ENCODE measurements at places on chromosomes 1 and 21. TPM values are rescaled to one million over a fixed set of nuclear protein-coding genes. Genes with fewer than 3 reads are reported as not detected.

Gene RXRG
- total RNA-seq = not detected

Gene CHRM3
- 0.58 TPM for total RNA-seq

Gene ZSWIM5
- 1.7 TPM for total RNA-seq

Gene PIGK
- 18.5 TPM for total RNA-seq

Gene NEGR1
- not detected for total RNA-seq

Gene HCN3
- total RNA-seq = 6.7 TPM

Gene IVL
- total RNA-seq = not detected

Gene SIPA1L2
- total RNA-seq = 1.1 TPM

Gene DNAJC28
- 1.5 TPM for total RNA-seq

Gene SMCP
- total RNA-seq = not detected

Gene CFAP74
- not detected for total RNA-seq

Gene IL10
- total RNA-seq = not detected

Gene CROCC
- 69.8 TPM for total RNA-seq

Gene LYPD8
- total RNA-seq = not detected

Gene CFAP45
- total RNA-seq = 1.3 TPM

Gene KRTAP11-1
- total RNA-seq = not detected

Gene SELENOF
- 138 TPM for total RNA-seq

Gene VTCN1
- not detected for total RNA-seq

Gene DMRTA2
- total RNA-seq = not detected

Gene TDRD5
- total RNA-seq = not detected

Gene HSD3B1
- not detected for total RNA-seq

Gene MSH4
- total RNA-seq = 0.40 TPM

Gene LGR6
- total RNA-seq = 5.2 TPM

Gene TRMT13
- 29.8 TPM for total RNA-seq

Gene GOLPH3L
- total RNA-seq = 22.2 TPM

Gene TUT4
- total RNA-seq = 104 TPM

Gene TLCD4
- 0.03 TPM for total RNA-seq

Gene MLLT11
- total RNA-seq = 6.0 TPM

Gene AXDND1
- 0.64 TPM for total RNA-seq

Gene FAM229A
- 17.4 TPM for total RNA-seq

Gene GNG5
- 88.4 TPM for total RNA-seq

Gene NOS1AP
- not detected for total RNA-seq

Gene CLCA1
- total RNA-seq = not detected

Gene ANGPTL7
- not detected for total RNA-seq

Gene FLG2
- not detected for total RNA-seq

Gene AKR7A3
- total RNA-seq = 1.0 TPM

Gene APOBEC4
- total RNA-seq = not detected

Gene NTNG1
- total RNA-seq = 0.30 TPM

Gene FOXD2
- 0.71 TPM for total RNA-seq

Gene SEMA4A
- 9.8 TPM for total RNA-seq

Gene LDLRAD1
- not detected for total RNA-seq

Gene NTMT2
- total RNA-seq = not detected

Gene NT5C1A
- not detected for total RNA-seq

Gene CDA
- not detected for total RNA-seq

Gene SIK1
- total RNA-seq = 25.9 TPM

Gene OR2L3
- total RNA-seq = not detected
